Fibroblast of mammary gland (primary cell): ENCODE measurements at places on chromosomes 6 and 20.

GRCh38 chr6:160374836-160375560, 26.8 kb downstream of the SLC22A3 start:
- no peak for DNase-seq

GRCh38 chr6:79421707-79422484, 115.3 kb downstream of the LCA5 start:
- DNase-seq, result peak; percentile 97

GRCh38 chr20:10978019-10978702, 304.4 kb upstream of the JAG1 start:
- no peak for DNase-seq

DNA sequence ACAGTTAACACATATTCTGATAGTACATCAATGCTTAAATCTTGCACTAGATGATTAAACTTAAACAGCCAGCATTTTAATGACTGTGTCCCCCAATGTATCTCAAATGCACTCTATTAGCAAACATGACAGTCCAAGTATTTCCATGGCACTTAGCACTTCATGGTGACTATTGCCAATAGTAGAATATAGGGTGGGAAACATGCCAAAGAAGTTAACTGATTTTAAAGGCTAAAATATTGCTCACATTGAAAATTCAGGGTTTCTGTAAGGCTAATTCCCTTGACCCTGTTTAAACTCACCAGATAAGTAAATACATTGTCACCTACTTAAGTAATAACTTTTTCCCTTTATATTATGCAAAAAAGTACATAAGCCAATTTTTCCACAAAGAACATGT, 266.9 kb downstream of the TBC1D32 start:
- no peak for DNase-seq

GRCh38 chr6:139862311-139862710, 487.9 kb upstream of the CITED2 start:
- no peak for DNase-seq

DNA sequence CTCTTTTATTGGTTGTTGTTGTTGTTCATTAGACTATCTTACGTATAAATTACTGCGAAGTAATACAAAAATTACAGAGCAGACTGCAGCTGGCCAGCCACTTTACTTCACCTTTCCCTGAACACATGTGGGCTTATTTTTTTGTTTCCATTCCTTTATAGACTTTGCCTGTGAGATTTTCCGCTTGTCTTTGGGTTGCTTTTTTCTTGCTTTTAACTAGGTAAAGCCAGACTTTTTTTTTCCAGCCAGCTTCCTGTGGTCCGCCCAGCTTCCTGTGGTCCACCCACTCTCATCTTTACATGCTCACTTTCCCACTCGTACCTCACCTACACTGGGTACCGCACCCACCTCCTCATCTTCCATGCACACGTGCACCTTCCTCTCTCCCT, 79.0 kb downstream of the IPCEF1 start:
- no peak for DNase-seq

DNA sequence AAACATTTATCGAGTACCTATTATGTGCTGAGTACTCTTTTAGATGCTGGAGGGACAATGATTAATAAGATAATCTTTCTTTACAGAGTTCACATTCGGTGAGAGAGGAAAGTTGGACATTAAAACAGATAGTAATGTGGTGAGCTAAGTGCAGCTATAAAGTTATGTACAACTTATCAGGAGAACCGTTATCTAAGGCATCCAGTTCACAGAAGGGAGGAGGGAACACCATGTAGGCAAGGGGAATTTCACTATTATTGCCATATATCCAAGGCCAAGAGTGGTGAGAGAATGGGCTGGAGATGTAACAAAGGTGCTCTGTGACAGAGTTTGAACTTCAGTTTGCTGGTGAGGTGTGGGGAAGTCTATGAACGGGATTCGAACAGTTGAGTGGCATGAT, 105.8 kb downstream of the CARMIL1 start:
- DNase-seq, result no peak

DNA sequence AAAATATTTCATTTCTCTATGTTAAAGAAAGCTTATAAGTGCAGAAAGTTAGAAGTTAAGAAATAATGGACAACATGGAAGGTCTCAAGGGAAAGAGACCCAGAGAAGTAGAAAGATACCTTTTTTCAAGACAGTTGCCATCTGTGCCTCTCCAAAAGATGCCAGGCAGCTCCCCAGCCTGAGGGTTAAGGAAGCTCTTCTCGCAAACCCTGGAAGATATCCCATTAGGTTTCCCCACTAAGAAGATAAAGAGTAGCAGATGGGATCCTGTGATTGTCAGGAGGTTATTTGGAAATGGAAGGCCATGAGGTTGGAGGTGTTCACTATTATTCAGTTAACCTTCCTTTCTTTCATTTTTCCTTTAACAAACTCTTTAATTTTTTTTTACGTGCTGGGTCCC, 110.1 kb upstream of the SIM1 start:
- DNase-seq, result no peak

GRCh38 chr6:159978291-159979135, 9.6 kb downstream of the IGF2R start:
- no peak for DNase-seq

GRCh38 chr20:51712501-51713212, 55.5 kb downstream of the ATP9A start:
- peak; percentile 30 for DNase-seq

- DNase-seq, result no peak
Measured at GRCh38 chr6:69627625-69628024, 169.2 kb downstream of the LMBRD1 start.

DNA sequence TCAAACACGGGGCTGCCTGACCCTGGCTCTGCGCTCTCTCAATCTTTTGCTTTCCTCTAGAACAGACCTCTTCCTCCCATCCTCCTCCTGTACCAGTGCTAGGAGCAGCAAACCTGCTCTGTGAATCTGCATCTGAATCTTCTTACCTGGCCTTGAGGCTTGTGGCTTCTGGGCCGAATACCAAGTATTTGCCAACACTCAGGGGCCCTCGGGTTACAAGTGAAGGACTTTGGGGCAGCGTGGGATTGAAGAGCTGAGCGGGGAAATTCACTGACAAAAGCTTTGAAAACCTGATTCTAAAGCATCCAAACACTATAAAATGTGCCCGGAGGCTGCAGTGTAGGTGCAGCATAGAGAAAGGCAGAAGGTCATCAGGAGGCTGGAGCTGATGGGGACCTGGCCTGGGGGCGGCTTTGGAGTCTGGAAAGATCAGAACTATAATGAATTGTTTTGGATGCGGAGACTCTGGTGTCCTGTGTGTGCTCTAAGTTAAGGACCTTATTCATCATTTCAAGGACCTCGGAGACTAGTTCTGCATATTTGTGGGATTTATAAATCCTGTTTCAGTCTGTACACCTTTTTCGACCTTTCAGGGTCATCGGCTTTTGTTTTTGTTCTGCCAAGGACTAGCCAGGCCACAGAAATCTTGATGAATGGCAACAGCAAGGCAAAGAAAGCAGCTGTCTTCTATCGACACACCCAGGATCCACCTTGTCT, 16.4 kb upstream of the IGF2R start:
- DNase-seq, result no peak

DNA sequence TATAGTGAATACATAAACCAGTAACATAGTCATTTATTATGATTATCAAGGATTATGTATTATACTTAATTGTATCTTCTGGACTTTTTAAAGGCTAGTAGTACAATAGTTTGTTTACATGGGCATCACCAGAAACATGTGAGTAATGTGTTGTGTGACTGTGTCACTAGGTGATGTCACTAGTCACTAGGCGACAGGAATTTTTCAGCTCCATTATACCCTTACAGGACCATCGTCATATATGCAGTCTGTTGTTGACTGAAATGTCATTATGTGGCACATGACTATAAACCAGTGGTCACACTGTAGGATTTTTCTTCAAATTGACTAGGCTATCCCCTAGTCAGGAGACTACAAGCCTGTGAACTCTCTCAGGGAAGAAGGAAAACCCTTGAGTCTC, 86.5 kb upstream of the CENPW start:
- no peak for DNase-seq

DNA sequence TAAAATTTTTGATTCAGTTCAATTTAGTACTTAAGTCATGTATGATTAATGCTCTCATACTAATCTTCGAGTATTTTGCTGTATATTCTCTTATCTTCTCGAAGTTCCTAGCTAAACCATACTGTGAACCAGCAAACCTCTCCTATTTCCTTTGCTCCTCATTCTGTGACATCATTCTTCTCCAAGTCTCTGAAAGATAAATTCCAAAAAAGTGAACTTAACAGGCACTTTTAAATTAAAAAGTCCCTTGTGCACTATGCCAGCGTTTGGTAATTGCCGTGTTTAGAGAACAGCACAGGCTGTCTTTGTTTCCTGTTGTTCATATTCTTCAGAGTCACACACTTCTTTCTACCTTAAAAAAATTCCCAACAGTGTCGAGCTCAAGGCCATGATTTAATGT, 188.4 kb upstream of the PHACTR1 start:
- no peak for DNase-seq

GRCh38 chr20:51756653-51757052, 11.5 kb downstream of the ATP9A start:
- DNase-seq, result no peak

- peak; percentile 80 for DNase-seq
Measured at GRCh38 chr6:73585566-73586415, 65.0 kb upstream of the EEF1A1 start.

- DNase-seq, result no peak
Measured at GRCh38 chr6:87210979-87211378, 55.6 kb downstream of the ZNF292 start.

- no peak for DNase-seq
Measured at GRCh38 chr6:73109659-73110058, 115.6 kb downstream of the KHDC1L start.

DNA sequence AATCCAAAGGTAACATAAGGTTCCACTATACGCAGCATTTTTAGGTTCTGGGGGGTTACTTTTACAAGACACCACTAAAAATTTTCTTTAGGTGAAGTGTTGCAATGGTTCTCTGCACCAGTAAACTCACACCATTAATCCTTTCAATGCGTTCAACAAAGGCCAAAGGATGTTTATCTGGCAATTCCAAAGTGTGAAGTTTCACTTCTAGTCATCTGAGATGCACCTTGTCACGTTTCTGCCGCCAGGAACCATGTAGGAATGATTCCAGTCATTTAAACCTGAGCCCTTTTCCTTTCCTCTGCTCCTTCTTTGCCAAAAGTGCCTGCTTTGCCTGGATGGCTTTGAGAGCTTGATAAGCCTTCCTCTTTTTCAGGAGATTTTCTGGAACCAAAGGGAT, 54.8 kb downstream of the CD164 start:
- DNase-seq, result no peak

- peak; percentile 82 for DNase-seq
Measured at GRCh38 chr6:15365273-15365687, 119.4 kb downstream of the JARID2 start.

- DNase-seq, result peak; percentile 87
Measured at GRCh38 chr6:71349976-71350615, 61.5 kb downstream of the OGFRL1 start.

- DNase-seq, result no peak
Measured at GRCh38 chr6:116173928-116174327, 48.0 kb upstream of the COL10A1 start.
